Caco-2 (cell line): ENCODE measurements at places on chromosomes 13 and 19.
A peak's percentile ranks its signal among the peaks of the same experiment; 100 is the strongest.

DNA sequence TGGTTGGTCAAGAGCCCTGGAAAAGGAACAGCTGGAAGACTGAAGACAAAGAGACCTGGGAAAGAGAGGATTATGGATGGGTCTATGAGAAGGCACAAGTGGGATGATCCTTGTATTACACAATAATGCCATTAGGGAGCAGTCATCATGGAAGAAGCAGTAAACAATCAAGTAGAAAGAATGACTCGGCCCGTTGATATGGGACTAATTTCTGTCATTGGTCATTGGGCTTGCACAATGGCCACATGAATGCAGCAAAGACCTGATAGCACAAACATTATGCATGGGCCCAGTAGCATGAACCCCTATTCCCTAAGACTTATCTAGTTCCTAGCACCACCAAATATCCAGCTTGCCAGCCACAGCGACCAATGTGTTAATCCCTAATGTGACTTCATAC, 390.3 kb upstream of the ZNF507 start:
- no peak for DNase-seq

DNA sequence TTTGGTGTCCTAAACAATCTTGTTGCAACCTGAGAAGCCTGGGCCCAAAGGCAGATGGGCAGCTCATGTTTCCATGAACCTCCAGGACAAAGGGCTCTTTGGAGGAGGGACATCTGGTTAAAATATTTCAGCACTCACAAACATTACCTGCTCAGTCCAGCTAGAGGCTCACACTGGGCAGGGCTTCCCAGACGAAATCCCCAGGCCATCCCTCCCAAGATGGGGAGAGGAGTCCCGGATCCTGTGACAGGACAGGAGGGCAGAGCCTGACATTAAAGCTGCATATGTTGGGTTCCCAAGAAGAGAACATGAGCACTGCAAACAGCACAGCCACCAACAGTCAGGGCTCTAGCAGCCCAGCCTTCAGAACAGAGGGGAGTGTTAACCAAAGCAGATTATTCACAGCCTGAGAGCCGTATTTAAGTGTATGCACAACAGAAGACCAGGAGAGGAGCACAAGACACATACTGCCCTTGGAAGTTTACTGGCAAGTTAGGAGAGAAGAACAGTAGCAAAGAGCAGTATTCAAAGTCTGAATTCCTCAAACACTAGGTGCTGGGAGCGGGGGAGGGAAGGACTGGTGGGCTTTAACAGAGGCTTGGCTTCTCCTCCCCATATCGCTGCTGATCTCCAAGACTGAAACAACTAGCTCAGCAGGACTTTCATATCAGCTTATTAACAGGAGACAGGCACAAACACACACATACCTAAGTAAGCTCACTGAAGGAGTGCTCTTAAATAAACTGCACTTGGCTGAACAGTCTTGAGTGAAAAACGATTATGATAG, 12.3 kb downstream of the ATP7B start:
- DNase-seq: peak; percentile 39

DNA sequence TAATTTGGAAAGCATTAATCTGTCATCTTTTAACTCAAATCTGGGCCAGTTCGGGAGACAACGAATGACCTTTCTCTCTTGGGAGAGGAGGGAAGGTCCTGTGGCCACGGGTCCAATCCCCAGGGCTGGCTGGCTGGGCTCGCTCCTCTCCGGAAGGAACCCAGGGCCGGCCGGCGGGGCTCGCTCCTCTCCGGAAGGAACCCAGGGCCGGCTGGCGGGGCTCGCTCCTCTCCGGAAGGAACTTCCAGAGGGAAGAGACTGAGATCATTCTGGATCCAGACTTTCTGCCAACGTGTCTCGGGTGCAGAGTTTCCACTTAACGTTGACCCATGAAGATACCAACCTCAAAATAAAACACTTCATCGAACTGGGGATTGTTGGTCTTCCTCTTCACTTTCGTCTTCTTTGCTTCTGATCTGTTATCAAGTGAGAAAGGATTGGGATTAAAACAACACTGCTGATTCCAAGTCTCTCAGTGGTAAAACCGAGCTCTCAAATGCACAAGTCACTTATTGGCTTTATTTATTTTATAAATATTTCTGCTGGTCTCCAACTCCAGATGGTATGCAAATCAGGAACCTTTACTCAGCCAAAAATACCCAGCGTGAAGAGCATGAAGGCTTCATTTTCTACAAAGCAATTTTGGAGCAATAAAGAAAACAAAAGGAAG, 53.3 kb upstream of the C13orf46 start:
- DNase-seq: no peak

DNA sequence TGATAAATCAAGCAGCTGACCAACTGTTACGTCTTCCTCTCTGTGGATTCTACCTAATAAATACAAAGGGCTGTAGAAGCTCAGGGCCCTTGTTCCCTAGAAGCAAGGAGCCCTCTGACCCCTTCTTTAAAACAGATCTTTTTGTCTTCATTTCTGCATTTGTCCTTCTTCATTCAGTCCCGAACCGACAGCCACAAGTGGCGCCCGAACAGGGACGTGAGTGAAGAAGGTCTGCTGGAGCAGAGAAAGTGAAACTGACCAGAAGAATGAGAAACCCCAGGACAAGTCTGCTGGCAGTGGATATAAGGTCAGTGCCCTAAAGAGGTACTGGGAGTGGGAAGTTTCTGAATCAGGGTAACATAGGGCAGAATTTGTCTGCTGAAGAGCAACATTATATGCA, 13.1 kb downstream of the ZNF773 start:
- no peak for DNase-seq

DNA sequence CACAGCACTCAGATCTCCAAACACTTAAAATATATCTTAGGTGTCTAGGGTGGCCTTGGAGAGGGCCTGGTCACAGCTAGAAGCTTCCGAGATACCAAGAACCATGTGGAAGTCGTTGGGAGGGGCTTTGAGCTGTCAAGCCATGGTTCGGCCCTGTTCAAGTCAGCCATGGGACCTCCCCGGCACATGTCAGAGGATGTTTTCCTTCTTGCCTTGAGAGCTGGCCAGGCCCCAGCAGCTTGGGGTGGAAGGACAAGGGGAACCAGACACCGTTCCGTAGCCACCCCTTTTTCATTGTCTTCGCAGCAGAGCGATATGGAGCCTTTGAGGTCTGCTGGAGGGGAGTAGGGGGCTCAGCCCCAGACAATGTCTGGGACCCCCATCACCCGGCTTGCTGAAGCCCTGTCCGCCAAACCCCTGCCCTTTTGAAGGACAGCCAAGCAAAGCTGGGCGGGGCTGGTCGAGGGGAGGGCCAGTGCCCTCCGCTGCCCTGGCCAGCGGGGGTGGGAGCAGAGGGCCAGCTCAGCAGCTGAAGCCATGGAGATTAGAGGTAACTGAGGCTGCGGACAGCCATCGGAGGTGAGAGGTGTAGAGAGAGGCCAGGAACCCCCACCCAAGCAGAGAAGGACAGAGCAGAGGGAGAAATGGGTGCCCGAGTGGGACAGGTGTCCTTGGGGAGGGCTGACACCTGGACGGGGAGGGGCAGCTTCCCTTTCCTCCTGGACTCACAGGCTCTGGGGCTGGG, 435 bp downstream of the KLK11 start:
- no peak for DNase-seq

- no peak for DNase-seq
These were observed 166.8 kb downstream of the MAB21L1 start for GRCh38 chr13:35309706-35310105.

DNA sequence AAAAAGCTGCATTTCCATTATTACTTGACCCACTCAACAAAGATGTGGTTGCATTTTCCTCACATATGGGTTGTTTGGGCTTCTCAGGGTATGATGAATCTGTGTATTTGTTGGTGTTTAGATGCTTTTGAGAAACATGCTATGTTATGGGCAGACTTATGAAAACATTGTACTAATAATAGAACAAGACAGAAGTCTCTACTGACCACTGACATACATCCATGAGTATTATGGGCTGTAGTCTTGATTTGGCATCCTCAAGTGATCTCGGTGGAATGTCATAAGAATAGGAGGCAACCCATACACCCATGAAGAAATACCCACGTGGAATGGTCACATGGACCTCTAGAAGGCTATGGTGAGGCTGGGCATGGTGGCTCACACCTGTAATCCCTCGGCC, 36.3 kb upstream of the ABCC4 start:
- DNase-seq: no peak

- DNase-seq: no peak
These were observed 113.0 kb upstream of the ARGLU1 start for GRCh38 chr13:106680796-106681472.

GRCh38 chr19:45668342-45668871, 386 bp downstream of the GIPR start:
- DNase-seq: no peak

DNA sequence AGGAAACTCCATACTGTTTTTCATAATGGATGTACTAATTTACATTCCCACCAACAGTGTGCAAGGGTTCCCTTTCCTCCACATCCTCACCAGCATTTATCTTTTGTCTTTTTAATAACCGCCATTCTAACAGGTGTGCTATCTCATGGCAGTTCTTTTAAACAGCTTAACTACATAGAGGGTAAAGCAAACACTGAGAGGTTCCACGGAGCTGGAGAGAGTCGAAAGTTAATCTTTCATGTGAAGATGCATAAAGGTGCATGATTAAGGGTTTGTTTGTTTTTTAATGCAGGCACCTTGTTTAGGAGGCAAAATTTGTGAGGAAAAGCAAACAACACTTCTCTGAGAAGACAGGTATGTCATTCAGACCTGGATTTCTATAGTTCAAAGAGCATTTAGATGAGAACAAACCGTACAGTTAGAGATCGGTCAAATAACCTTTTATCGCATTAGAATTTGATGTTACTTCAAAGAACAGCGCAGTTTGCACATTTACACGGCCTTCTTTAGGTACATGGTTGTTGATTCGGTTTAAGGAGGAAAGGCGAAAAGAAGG, 193.9 kb downstream of the RBM26 start:
- DNase-seq: no peak

DNA sequence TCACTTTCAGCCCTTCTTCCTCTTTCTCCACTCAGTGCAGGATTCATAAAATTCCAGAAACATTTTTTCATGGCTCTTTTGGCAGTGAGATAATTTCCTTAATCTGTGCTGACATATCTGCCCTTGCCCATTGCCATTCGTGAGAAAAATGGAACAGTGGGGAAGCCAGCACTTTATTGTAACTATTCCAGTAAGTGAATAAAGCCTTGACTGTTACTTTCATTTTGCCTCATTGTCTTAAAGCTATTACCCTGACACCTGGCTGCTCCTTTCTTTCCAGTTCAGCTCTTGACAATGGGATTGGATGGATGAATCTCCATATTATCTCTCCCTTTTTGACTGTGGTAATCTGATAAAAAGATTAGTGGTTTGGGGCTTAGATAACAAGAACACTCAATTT, 1068.1 kb upstream of the PCDH20 start:
- DNase-seq: no peak

GRCh38 chr19:53771144-53771543, 53.0 kb downstream of the NLRP12 start:
- DNase-seq: peak; percentile 83

DNA sequence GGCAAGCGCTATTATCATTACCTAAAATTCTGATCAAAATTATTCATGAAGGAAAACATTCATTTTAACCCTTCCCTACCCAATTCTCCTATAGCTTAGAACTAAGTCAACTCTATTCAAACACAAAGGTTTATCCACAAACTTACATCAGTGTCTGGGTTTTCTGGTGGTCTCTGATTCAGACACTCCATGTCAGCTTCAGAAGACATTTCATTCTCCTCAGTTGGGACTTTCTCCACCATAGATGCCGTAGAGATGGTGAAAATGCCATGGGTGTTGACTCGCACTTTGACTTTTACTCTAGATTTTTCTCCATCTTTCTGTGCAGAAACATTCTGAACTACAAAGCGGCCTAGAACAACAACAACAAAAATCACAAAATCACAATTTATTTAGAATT, 16.3 kb downstream of the HSPH1 start:
- DNase-seq: no peak

DNA sequence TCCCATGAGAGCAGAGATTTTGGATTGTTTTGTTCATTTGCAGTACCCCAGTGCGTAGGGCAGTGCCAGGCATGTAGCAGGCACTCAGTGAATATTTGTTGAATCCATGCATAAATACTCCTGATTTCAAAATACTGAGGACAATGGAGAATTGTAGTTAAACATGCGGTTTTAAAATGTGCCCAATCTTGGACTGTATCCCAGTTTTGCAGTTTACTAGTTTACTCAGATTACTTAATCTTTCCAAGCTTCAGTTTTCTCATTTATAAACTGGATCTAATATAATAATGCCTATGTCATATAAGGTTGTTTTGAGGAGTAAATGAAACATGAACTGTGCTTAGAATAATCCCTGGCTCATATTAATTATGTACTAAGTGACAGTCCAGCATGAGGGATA, 39.0 kb downstream of the RCBTB2 start:
- no peak for DNase-seq

- no peak for DNase-seq
These were observed 298.8 kb downstream of the LMO7 start for GRCh38 chr13:75934889-75935288.

DNA sequence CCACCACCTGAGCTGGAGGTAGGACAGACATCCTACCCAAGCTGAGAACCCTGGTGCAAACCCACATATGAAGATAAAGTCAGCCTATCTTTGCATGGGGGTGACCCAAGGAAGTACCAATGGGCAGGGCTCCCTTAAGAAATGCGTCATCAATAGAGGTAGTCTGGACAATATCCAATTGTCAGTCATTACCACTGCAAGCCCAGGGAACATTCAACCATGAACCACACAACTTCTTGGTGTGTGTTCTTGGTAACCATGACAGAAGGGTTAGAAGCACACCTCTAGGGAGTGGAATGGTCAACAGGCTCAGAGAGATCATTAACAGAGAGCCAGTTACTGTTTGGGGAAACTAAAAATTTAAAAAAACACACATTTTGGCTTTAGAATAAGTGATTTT, 34.7 kb upstream of the DOCK9 start:
- no peak for DNase-seq

GRCh38 chr13:24254146-24254841, 55.1 kb upstream of the C1QTNF9 start:
- no peak for DNase-seq

- DNase-seq: peak; percentile 23
These were observed 9.1 kb downstream of the SLITRK5 start for GRCh38 chr13:87680298-87680697.

DNA sequence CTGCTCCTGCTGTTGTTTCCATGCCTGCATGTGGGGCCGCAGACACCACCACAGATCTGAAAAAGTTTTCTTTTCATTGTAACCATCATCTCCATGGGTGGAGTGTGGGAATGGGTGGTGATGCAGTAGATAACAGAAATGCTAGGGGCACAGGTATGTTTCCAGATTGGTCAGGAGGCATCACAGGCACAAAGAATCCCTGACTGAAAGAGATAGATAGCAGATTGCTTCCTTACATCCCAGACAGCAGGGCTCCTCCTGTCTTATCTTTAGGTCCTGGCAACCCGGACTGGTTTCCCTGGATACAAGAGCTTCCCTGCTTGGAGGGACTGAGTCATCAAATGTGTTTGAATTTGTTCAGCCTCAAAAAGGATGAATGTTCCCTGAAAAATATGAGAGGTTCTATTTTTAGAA, 1937.6 kb downstream of the PCDH9 start:
- DNase-seq: no peak
